ENCODE measurements at places on chromosomes 2 and 18. TPM values are rescaled to one million over a fixed set of nuclear protein-coding genes. Genes with fewer than 3 reads are reported as not detected.

C2orf78 gene
- total RNA-seq, result not detected

CDK15 gene
- 2.0 TPM for total RNA-seq

ZNF385B gene
- 4.9 TPM for total RNA-seq

FLACC1 gene
- total RNA-seq, result 4.5 TPM

RAD51AP2 gene
- not detected for total RNA-seq

NEMP2 gene
- total RNA-seq, result 2.5 TPM

PLA2R1 gene
- total RNA-seq, result 4.7 TPM

CRACDL gene
- total RNA-seq, result 4.7 TPM

WDR33 gene
- 25.8 TPM for total RNA-seq

NEB gene
- total RNA-seq, result 0.84 TPM

CPO gene
- total RNA-seq, result 0.83 TPM

ANKRD30B gene
- not detected for total RNA-seq

PJVK gene
- 5.8 TPM for total RNA-seq

GRCh38 chr2:25165992-25166875, 2.1 kb downstream of the POMC start:
- no peak for DNase-seq
- H3K4me1 ChIP-seq, result peaks cover 23% of the 10 kb centered on the region
- no peak overlapping the region for H3K4me3 ChIP-seq
- no peak overlapping the region for H3K27ac ChIP-seq
- peaks cover 34% of the 10 kb centered on the region for H3K27me3 ChIP-seq
- no peaks in the 10 kb centered on the region for H3K36me3 ChIP-seq

DNA sequence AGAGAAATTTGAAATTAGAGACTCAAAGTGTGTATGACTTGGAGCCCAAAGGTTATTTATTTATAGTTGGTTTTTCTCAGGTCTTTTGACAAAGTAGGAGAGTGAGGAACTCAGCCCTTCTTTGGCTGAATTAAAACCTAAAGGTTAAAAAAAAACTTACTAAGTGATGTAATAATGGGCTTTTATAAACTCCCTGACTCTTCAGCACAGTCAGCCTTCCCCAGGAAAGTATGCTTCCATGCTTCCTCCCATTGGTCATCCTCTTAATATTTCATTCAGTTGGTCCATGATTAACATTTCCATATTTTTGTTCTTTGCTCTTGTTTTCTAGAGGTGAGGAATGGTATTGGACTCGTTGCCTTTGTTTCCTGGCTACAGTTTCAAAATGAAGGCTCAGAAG, 7.2 kb downstream of the ARPC2 start:
- H3K4me3 ChIP-seq, result no peak overlapping the region
- peaks cover 63% of the 10 kb centered on the region for H3K4me1 ChIP-seq
- no peak for DNase-seq
- H3K27me3 ChIP-seq, result no peaks in the 10 kb centered on the region

DNA sequence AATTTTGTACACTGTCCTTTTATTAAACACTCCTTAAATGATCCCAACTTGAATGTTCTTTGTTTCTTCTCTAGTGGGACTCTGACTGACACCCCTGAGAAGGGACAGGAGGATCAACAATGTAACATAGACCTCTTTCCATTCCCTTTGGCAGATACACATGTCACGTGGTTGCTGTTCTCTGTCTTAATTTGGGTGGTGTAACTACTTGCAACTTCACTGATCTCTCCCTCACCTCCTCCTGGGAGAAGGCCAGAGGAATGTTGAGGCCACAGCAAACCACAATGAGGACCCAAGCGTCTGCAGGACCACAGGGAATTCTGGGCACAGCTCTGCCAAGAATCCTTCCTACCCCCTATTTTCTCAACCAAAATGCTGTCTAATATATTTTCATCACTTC, 205.6 kb downstream of the RTP5 start:
- no peaks in the 10 kb centered on the region for H3K27me3 ChIP-seq
- no peaks in the 10 kb centered on the region for H3K4me1 ChIP-seq
- H3K36me3 ChIP-seq, result no peaks in the 10 kb centered on the region
- H3K27ac ChIP-seq, result no peak overlapping the region
- no peak overlapping the region for H3K4me3 ChIP-seq
- DNase-seq, result no peak

DNA sequence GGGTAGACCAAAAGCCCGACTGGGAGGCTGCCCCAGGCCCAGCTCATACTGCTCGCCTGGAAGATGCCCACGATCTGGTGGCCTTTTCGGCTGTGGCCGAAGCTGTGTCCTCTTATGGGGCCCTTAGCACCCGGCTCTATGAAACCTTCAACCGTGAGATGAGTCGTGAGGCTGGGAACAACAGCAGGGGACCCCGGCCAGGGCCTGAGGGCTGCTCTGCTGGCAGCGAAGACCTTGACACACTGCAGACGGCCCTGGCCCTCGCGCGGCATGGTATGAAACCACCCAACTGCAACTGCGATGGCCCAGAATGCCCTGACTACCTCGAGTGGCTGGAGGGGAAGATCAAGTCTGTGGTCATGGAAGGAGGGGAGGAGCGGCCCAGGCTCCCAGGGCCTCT, 61.7 kb downstream of the TET3 start:
- H3K36me3 ChIP-seq, result peaks cover 19% of the 10 kb centered on the region
- no peak for DNase-seq
- H3K27me3 ChIP-seq, result no peaks in the 10 kb centered on the region
- H3K27ac ChIP-seq, result no peak overlapping the region
- H3K4me3 ChIP-seq, result no peak overlapping the region
- H3K4me1 ChIP-seq, result no peaks in the 10 kb centered on the region

DNA sequence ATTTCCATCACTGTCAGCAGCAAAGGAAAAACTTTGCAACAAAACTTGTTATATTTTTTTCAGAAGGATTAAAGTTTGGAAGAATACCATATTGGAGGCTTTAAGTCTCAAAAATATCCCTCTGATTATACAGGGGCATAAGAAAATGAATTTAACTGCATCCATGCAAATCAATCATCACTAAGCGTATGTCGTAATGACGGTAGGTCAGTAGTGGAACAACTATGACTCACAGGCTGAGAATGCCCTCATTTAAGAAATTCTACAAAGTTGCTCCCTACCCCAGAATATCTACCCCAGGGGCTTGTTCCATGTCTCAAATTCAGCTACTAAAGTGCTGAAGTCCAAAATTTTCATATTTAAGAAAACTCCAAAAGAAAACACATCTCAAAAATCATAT, 12.5 kb upstream of the NAB1 start:
- no peak overlapping the region for H3K4me3 ChIP-seq
- no peaks in the 10 kb centered on the region for H3K27me3 ChIP-seq
- DNase-seq, result no peak
- H3K27ac ChIP-seq, result peak overlapping the region; percentile 75
- H3K4me1 ChIP-seq, result peaks cover 51% of the 10 kb centered on the region

GRCh38 chr2:206002440-206002839, 83.5 kb downstream of the INO80D start:
- no peak overlapping the region for H3K27ac ChIP-seq
- H3K4me1 ChIP-seq, result no peaks in the 10 kb centered on the region
- H3K4me3 ChIP-seq, result no peak overlapping the region
- H3K27me3 ChIP-seq, result no peaks in the 10 kb centered on the region

DNA sequence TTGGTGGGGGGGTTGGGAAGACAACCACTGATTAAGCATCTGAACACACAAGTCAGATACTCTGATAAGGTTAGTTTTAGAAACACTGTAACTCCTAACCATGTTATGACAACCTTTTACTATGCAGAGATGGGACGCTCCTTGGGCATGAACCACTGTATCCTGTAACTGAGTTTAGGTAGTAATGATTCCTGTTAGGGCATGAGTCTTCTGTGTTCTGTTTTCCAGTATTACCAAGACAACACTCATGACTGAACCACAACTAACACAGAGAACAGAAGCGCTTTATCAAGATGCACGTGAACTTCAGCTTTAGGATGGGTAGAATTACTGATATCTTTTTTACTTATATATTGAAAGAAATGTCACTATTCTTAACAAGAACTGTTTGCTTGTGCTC, 14.1 kb upstream of the CREB1 start:
- no peak overlapping the region for H3K4me3 ChIP-seq
- no peak overlapping the region for H3K27ac ChIP-seq
- no peak for DNase-seq
- no peaks in the 10 kb centered on the region for H3K36me3 ChIP-seq
- peaks cover 13% of the 10 kb centered on the region for H3K4me1 ChIP-seq

DNA sequence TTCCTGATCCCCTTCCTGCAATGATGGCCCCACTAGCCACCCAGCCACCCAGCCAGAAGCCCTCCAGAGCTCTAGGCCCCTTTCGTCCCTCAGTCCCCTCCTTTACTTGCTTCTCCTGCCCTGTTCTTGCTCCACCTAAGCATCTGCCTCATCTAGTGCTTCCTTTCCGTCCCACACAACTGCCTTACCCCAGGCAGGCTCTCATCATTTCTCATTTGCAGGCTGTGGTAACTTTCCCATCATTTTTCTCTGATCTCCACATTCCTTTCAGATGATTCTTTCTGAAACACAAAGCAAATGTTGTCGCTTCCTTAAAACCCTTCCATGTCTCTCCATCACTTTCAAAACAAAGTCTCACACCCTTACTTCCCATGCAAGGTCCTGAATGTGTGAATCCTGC, 459.8 kb downstream of the METTL4 start:
- H3K27ac ChIP-seq, result no peak overlapping the region
- H3K4me3 ChIP-seq, result no peak overlapping the region
- H3K4me1 ChIP-seq, result no peaks in the 10 kb centered on the region
- no peak for DNase-seq
- H3K27me3 ChIP-seq, result no peaks in the 10 kb centered on the region

- H3K4me3 ChIP-seq, result no peak overlapping the region
- H3K4me1 ChIP-seq, result no peaks in the 10 kb centered on the region
- no peak for DNase-seq
- no peaks in the 10 kb centered on the region for H3K27me3 ChIP-seq
- H3K36me3 ChIP-seq, result no peaks in the 10 kb centered on the region
These were observed 294.9 kb upstream of the STON1 start for GRCh38 chr2:48235076-48235475.

GRCh38 chr2:73700131-73700611, 37.0 kb downstream of the TPRKB start:
- H3K4me3 ChIP-seq, result no peak overlapping the region
- DNase-seq, result no peak
- H3K27ac ChIP-seq, result no peak overlapping the region
- H3K36me3 ChIP-seq, result no peaks in the 10 kb centered on the region

DNA sequence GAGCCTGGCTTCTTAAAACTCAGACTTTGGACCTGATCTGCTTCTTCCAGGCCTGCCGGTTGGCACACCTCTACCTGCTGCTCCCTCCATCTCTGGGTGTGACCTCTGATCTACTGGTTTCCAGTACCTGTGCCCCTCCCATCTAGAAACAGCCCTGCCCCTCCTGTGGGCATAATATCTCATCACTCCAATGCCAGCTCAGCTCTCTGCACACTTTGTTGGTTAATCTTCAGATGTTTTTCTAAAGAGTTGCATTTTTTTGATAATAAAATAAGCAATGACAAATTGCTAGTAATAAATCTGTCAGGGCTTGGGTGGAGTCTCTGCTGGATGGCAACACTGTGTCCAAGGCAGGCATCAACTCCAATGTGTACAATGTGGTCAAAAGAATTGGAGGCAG, 89.6 kb upstream of the PPP1CB start:
- no peaks in the 10 kb centered on the region for H3K27me3 ChIP-seq
- H3K4me1 ChIP-seq, result peaks cover 94% of the 10 kb centered on the region
- H3K27ac ChIP-seq, result peak overlapping the region; percentile 88
- no peak for DNase-seq
- no peak overlapping the region for H3K4me3 ChIP-seq
- no peaks in the 10 kb centered on the region for H3K36me3 ChIP-seq

- H3K27ac ChIP-seq, result no peak overlapping the region
- no peaks in the 10 kb centered on the region for H3K27me3 ChIP-seq
- no peaks in the 10 kb centered on the region for H3K36me3 ChIP-seq
These were observed 99.6 kb upstream of the ASB18 start for GRCh38 chr2:236363711-236364277.

- H3K36me3 ChIP-seq, result no peaks in the 10 kb centered on the region
- no peaks in the 10 kb centered on the region for H3K27me3 ChIP-seq
- H3K4me3 ChIP-seq, result no peak overlapping the region
- DNase-seq, result no peak
These were observed 49.8 kb upstream of the PLA2R1 start for GRCh38 chr2:160111951-160112798.

DNA sequence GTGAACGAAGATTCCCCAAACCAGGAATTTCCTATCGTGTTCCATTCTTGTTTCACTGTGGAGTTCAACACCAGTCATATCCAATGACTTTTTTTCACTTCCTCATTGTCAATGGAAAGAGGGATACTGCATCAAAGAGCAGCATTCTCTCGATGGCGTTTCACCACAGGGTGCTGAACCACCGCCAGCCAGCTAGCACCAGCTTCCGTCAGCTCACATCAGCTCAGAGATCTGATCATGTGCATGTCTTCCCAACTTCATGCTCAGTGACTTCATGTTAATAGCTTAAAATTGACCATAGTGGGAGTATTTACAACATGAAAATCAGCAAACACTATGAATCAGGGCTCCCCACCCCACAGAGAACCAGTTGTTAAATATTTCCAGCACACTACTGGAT, 359.9 kb downstream of the TNS1 start:
- no peak for DNase-seq
- H3K4me1 ChIP-seq, result peaks cover 32% of the 10 kb centered on the region
- no peak overlapping the region for H3K27ac ChIP-seq
- no peaks in the 10 kb centered on the region for H3K27me3 ChIP-seq

- peak overlapping the region; percentile 79 for H3K4me3 ChIP-seq
- H3K4me1 ChIP-seq, result peaks cover 56% of the 10 kb centered on the region
- DNase-seq, result no peak
These were observed 2.6 kb downstream of the KDM3A start for GRCh38 chr2:86443631-86444350.

GRCh38 chr2:12817870-12818269, 101.1 kb downstream of the TRIB2 start:
- no peaks in the 10 kb centered on the region for H3K27me3 ChIP-seq
- DNase-seq, result no peak
- no peak overlapping the region for H3K4me3 ChIP-seq

DNA sequence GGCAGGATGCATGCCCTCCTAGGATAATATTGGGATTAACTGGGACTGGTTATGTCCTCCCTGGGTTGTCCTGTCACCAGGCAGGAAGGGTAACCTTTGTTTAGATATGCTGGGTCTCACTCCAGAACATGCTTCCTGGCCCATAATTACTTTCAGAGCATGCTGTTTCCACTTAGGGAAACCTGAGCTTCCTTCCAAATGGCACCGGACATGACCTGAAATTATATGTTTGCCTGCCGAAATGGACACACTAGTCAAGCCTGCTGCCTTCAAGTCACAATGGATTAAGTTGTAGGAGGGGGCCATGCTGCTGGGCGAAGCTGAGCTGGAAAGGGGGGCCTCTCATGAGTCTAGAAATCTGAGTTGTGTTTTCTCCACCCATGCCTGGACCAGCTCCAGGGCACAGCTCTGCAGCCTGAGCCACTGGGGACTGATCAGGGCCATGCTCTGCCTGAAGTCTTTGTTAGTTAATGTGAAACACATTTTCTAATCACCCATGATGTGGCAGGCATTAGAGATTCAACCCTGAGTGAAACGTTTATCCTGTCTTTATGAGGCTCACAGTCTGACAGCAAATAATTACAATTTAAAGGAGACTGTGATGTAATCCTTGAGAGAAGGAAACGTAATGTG, 273.3 kb downstream of the TNS1 start:
- no peak for DNase-seq
- peaks cover 25% of the 10 kb centered on the region for H3K4me1 ChIP-seq
- no peaks in the 10 kb centered on the region for H3K27me3 ChIP-seq
- peaks cover 23% of the 10 kb centered on the region for H3K36me3 ChIP-seq
- H3K4me3 ChIP-seq, result no peak overlapping the region
- H3K27ac ChIP-seq, result no peak overlapping the region
